Memory B cell (primary cell): ENCODE measurements at places on chromosomes 5 and 9.
A peak's percentile ranks its signal among the peaks of the same experiment; 100 is the strongest.

DNA sequence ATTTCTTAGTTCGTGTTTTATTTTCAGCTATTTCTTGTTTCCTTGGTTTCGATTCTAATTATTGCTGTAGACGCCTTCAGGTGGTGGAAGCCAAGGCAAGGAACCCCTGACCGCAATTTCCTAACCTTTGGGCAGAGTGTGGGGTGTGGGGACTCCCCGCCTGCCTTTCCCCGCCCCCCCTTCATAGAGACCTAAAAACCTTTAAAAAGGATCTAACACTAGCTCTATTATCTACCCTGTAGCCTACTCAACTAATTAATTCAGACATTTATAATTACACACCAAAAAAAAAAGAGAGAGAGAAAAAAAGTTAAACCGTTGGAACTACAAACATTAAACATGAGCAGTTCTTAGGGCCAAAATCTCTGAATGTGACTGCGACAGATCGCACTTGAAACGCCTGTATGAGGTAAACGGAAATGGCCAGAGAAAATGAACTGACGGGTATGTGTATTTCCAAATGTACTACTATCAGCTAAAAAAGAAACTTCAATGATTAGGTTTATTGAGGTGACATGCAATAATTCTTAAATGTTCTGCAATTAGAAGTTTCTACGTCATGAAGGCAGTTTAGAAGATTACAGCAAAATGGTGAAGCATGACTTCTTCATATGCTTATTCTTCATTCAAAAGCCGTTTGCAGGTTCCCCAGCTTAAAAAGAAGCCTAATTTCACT lies 19.0 kb upstream of the FER start:
- no peak for DNase-seq

DNA sequence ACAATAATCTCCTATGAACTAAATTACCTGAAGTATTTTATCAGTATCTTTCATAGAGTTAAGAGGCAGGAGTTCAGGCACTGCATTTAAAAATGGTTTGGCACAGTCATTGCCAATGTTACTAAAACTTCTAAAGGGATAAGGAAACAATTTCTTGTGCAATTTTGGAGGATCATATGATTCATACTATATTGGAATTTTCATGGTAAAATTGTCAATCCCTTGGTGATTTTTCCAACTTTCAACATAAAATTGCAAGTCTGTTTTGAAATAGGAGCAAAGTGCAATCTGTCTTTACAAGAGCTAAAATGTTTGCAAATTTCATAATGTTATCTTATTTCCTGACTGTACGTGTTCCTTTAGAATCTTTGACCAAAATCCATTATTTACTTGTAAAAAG lies 211.1 kb downstream of the DMRTA1 start:
- DNase-seq: no peak

- DNase-seq: no peak
Measured at GRCh38 chr9:132209228-132209627, 47.4 kb downstream of the NTNG2 start.

DNA sequence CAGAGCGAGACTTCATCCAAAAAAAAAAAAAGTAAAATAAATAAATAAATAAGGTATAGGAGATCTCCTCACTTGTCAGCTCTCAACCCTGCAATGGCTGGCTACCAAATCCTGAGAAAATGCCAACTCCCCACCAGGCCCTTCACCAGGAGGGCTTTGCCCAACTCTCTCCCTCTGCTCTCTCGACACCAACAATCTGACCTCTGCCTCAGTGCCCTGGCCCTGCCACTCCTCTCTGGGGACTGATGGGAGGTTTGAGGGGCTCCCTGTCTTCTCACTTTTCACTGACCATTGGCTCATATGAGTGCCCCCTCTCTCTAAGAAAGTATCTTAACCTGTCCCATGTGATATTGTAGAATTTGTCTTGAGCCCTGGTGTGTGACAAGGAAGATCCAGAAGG lies 52.6 kb upstream of the SH3PXD2B start:
- DNase-seq: no peak

DNA sequence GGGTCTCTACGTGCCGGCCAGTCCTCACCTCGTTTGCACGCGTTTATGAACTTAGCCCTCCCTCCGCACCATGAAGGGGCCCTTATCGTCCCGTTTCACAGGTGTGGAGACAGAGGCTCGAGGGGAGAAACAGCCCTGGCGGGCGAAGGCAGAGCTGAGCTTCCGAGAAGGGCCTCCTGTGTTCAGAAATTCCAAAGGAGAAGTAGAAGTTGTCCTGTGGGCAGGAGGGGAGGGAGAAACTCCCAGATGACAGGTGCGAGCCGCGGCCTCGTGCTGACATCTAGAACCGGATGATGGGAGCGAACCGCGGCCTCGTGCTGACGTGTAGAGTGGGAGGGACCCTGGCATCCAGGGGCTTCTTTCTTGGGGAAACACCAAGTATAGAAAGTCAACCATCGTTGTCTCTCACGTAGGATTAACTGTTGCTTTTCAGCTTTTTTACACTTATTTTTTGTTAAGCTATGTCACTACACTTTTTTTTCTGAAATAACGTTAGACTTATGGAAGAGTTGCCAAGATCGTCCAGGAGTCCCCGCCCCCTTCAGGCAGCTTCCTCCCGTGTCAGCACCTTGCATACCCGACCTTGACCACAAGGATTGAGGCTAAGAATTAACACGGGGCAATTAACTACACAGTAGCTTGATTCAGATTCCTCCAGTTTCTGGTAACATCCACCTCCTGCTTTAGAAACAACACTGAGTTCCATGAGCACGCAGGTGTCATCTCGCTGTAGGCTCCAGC lies 42.8 kb upstream of the NKD2 start:
- no peak for DNase-seq

DNA sequence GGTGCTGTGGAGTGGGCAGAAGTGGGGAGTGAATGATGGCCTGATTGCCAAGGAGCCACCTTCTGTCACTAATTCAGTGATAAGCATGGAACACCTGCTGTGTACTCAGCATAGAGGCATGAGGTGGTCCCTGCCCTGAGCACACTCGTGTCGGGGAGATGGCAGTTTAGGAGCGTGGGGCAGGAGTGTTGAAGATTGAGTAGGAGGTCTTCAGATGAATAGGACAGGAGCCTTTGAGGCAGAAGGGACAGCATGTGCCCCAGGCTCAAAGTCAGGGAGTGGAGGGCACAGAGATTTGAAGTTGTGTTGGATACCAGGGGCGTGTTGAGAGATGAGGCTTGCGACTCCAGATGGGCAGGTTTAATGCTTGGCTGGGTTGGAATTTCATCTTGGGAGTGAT lies 55.0 kb downstream of the ZNF618 start:
- DNase-seq: no peak

GRCh38 chr5:305050-305449 lies 16.5 kb upstream of the AHRR start:
- DNase-seq: no peak

GRCh38 chr9:94821098-94821887 lies 94.8 kb downstream of the AOPEP start:
- DNase-seq: no peak

GRCh38 chr5:59587489-59588337 lies 305.8 kb downstream of the PDE4D start:
- no peak for DNase-seq

GRCh38 chr9:128818839-128819715 lies 777 bp downstream of the ENDOG start:
- peak; percentile 20 for DNase-seq
